ENCODE measurements at places on chromosomes 12 and 14.

GRCh38 chr12:66648033-66648735 lies 30.7 kb downstream of the GRIP1 start:
- peak; percentile 80 for DNase-seq

GRCh38 chr12:72286526-72286925 lies 14.4 kb downstream of the TRHDE start:
- DNase-seq, result no peak

DNA sequence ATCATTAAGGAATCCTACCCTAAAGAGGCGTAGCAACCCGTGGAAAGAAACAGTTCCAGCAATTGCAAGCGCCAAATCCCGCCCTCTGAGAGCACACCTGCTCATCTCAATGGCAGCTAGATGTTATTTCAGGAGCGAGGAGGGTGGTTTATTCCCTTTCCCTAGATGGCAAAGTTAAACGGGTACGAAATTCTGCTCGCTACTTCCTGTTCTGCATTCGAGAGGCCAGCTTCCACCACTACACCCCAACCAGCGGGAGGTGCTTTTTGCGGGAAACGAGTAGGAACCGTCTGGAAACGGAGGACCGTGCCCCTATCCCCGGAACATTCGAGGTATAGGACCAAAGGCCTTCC lies 536 bp downstream of the VPS29 start:
- DNase-seq, result peak; percentile 37

DNA sequence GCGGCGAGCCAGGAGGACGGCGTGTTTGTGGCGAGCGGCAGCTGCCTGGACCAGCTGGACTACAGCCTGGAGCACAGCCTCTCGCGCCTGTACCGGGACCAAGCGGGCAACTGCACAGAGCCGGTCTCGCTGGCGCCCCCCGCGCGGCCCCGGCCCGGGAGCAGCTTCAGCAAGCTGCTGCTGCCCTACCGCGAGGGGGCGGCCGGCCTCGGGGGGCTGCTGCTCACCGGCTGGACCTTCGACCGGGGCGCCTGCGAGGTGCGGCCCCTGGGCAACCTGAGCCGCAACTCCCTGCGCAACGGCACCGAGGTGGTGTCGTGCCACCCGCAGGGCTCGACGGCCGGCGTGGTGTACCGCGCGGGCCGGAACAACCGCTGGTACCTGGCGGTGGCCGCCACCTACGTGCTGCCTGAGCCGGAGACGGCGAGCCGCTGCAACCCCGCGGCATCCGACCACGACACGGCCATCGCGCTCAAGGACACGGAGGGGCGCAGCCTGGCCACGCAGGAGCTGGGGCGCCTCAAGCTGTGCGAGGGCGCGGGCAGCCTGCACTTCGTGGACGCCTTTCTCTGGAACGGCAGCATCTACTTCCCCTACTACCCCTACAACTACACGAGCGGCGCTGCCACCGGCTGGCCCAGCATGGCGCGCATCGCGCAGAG lies 873 bp downstream of the PLXNC1 start:
- peak; percentile 49 for DNase-seq

DNA sequence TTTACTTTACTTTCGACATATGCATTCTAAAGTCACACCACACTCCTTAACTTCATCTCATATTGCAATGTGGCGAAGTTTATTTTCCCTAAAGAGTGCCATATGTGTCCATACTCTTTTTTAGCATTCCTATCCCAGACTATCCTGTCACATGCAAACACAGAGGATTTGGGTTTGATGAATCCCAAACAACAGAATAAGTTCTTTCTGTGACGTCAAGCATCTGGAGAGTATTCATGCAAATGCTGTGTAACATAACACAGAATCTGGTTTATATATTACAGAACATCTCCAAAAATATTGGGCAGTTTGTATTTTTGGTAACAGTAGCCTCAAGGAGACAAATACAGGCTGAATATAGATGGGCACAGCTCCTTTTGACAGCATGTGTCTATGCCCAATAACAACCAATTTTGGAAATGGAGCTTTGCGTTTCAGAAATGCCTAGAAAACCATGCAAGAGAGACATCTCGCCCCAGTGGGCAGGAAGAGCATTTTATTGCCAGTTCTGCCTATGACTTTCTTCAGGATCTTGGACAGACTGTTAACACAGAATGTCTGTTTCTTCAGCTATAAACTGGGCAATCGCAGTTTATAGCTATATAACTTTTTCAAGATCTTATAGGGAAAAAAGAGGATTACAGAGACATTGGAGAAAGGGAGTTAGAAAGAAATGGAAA lies 190.8 kb downstream of the ADAMTS20 start:
- DNase-seq, result no peak

DNA sequence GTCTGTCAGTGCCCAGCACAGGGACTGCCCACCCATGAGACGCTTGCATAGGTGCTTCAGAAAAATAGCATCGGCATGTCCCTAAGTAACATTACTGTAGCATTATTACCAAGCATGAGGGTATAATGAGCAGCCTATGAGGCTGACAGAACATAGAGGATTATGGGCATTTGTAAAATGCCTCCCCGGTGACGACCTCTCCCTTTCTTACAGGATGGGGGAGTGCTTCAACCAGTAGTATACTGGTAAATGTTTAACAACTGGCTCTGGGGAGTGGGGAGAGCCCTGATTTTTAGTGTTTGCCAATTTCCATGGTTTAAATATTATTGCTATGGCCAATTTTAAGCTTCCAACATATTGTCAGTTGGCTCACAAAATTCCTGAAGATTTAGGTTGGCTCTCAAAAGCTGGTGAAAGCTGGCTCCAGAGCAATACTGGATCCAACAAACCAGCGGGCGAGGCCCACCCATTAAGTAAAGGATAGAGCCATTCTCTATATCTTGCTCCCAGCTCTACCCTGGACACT lies 104.5 kb downstream of the ETNK1 start:
- no peak for DNase-seq

DNA sequence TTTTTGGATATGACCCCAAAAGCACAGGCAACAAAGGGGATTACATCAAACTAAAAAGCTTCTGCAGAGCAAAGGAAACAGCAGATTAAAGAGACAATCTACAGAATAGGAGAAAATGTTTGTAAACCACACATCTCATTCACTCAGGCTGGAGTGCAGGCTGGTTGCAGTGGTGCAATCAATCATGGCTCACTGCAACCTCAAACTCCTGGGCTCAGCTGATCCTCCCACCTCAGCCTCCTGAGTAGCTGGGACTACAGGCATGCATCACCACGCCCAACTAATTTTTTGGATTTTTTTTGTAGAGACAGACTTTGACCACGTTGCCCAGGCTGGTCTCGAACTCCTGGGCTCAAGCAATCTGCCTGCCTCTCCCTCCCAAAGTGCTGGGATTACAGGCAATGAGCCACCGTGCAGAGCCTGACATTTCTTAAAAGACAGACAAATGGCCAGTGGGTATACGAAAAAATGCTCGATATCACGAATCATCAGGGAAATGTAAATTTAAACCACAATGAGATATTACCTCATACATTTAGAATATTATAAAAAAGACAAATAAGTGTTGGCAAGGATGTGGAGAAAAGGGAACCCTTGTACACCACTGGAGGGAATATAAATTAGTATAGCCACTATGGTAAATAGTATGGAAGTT lies 9.8 kb downstream of the NCKAP5L start:
- no peak for DNase-seq

DNA sequence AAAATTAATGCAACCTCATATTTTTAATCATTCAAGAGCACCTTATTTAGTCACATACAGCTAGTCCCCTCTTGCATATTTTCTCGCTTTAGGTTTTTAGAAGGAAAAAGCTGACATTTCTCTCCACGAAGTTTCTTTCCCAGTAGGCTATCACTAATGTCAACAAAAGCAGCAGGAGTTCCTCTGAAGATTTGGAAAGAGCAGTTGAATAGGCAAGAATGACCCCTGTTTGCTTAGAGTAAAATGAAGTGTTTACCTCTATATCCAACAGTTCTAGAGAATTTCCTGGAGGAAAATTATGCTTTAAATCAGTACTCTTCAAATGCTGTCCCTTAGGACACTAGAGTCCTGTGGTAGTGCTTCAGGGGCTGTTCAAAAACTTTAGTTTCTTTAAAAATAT lies 188.1 kb upstream of the PRKD1 start:
- DNase-seq, result peak; percentile 3

DNA sequence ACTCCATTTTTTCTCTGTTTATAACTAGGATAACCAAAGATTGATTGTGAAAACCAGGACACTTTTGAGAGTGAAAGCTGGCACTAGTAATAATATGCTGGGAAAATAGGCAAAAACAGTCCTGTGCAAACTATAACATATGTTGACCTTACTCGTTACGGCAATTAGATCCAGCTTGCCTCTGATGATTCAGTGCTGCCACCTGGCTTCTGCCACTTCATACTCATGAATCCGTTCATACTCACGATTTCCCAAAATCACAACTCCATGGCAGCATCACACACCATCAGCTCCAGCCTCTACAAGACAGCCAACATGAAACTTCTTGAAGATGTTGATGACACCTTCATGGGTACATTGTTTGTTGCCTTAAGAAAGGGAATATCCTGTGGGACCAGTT lies 49.1 kb upstream of the CAND1 start:
- no peak for DNase-seq

DNA sequence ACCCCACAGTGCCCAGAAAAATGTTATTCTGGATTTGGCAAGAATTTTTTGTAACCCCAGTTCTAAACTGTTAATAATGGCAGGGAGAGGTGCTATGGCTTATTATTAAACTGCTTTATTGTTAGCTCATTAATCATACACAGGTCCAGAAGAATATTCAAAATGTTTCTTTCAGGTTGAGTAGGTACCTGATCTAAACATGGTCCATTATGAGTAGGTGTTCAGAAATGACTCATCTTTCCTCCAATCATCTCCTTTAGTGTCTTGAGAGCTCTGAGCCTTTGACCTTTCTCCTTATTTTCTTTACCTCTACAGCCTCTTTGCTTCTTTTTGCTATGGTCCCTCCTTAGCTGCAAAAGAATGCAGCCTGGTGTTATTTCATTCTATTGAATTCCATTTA lies 211.0 kb upstream of the GARIN6 start:
- no peak for DNase-seq

DNA sequence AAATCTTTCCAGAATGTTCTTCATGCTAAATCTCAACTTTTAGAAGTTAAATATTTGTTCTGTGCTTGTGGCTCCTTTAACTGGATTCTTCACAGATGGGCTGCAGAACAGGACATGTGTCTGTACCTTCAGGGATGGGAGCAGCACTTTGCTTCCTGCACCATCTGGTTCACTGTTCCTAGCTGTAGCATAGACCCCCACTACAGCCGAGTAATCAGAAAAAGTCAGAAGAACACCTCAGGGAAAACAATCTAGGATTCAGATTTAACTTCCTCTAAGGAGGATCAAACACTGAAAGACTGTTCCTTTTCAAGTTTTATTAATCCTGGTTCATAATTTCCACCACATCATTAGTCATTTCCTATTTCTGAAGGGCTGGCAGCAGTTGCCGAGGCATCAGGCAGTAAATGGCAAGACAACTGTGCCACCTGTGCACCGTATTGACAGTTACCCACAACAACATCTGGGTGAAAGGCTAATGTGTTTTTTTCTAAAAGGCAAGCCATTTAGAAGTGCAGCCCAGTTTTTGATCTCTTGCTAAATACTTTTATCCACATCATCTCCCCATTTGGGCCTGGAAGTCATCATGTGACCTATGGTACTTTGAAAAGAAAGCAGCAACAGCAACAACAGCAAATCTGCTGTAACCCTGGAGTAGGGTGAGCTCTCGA lies 212.8 kb upstream of the BMP4 start:
- no peak for DNase-seq

DNA sequence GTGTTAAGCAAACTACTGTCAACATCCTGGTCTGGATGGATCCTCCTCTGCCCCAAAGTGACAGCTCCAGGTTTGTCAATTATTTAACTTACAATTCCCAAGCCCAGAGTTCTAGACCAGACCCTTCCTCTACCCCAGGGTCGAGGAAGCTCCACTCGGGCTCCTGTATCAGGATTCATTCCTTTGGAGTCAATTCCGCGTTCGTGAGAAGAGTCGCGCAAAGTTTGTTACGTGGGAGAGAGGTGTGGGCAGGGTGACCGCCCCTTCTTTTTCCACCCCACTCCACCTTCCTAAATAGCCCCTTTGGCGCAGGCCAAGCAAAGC lies 479 bp downstream of the SEL1L start:
- DNase-seq, result no peak

DNA sequence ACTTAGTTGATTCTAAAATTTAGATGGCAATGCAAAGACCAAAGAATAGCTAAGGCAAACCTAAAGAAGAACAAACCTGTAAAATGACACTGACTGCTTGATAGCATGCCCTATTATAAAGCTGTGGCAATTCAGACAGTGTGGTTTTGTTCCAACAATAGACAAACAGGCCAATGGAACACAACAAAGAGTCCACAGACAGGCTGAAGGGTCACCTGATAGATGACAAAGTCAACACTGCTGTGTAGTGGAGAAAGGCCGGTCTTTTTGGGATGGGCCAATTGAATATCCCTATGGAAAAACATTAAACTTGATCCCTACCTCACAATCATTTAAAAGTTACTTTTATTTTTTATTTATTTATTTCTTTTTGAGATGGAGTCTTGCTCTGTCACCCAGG lies 33.8 kb upstream of the SLC25A3 start:
- DNase-seq, result no peak

DNA sequence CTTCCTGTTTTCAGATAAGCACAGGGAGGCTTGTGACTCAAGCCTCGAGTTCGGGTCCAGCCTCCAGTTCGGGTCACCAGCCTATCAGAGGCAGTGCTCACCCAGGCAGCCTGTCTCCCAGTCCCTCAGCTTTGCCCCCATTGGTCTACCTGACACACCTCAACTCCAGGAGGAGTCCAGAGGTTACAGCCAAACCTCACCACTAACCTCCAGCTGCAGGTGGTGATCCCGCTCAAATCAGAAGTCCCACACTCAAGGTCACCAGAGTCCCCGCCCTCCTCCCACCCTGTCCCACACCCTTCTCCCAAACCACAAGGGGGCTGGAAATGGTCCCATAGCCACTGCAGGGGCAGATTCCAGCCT lies 42.1 kb downstream of the KDM2B start:
- DNase-seq, result peak; percentile 30
